ENCODE measurements at places on chromosomes 4 and X.

- no peak for DNase-seq
These were observed 19.5 kb upstream of the WDFY3 start for GRCh38 chr4:84985952-84986351.

DNA sequence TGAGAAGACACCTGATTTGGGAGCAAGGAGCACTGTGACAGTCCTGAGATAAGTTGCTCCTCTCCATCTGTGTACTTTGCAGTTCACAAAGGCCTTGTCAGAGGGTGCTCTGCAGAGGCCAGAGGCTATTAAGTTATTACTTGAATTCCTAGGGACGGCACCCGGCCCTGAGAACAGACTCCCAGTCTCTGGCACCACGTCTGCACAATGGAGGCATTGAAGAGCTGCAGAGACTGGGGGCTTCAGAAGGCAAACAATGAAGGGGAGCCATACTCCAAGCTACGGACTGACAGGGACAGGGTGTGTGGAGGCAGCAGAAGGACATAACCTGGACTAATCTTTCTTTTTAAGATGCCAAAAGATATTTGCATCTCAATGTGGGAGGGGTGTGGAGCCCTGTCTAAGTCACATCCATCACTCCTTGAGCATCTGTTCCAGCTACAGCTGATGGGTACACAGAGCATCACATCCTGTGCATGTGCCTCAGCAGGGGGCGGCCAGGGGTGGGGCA lies 11.5 kb downstream of the RASGEF1B start:
- DNase-seq = no peak

GRCh38 chr4:136864604-136865185 lies 667.6 kb downstream of the PCDH18 start:
- DNase-seq = peak; percentile 14

GRCh38 chr4:168150420-168151050 lies 58.2 kb downstream of the ANXA10 start:
- DNase-seq = no peak

DNA sequence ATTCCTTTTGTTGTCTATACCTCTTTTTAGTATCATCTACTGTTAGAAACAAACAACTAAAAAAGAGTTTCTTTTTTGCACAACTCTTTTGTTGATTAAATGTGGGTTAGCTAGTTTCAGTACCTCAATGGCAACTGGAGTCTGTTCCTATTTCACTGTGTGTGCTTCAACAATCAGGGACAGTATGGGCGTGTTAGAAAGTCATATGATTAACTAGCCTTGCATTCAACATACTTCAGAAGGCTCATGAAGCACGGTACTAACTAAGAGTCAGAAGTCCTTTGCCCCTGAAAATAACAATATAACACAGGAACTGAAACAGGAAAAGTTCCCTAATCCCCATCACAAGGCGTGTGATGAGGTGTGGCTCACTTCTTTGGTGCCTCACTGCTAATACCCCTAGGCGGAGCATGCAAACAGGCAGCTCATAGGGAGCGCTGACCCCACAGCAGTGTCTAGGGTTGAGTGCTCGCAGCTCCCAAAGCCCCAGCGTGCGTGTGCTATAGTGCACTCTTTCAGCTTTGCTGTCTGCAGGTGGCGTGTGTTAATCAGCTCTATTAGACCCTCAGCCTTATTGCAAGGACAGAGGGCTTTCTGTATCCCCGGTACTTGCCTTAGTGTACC lies 203.1 kb upstream of the NDST3 start:
- DNase-seq = no peak

- DNase-seq = no peak
These were observed 651 bp upstream of the SAP30 start for GRCh38 chr4:173370130-173370476.

DNA sequence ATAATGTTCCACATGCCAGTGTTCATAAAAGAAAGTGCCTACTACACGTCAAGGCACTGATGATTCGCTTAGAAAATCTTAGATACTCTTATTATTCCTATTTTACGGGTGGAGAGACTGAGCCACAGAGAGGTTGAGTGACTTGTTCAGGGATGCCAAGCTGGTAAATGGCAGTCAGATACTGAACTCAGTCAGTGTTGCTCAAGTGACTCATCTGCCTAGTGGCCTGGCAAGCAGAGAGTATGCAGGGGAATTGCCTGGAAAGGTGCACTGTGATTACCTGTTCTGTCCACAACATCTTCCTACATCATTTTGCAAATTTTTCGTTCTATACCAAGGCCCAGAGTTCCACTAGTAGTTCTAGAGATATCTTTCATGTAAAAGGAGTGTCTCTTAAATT lies 68.4 kb downstream of the RAPGEF2 start:
- no peak for DNase-seq

GRCh38 chrX:137313627-137314026 lies 252.3 kb upstream of the ZIC3 start:
- DNase-seq = no peak

DNA sequence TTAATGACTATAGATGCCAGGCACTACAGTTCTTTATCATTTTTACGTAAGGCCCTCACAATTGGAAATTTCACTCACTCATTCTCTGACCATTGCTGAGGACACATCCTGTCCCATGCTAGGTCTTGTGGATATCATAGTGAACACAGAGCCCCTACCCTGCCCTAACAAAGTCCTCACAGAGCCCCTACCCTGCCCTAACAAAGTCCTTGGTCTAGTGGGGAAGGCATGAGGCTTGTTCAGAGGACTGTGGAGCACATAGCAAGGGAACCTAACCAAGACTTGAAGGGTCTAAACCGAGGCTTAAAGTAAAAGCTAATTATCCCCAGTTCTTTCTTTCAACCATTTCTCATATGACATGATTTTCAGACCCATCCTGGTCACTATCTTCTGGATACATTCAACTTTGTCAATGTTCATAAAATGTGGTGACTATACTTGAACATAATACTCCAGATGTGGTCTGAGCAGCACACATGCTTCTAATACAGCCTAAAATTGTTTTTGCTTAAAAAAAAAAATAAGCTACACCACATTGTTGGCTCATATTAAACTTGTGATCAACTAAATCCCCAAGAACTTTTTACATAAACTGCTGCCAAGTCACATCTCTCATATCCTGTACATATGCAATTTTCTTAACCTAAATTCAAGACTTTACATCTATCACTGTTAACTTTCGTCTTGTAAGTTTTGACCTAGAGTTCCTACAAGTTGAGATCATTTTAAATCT lies 77.0 kb downstream of the GPC3 start:
- no peak for DNase-seq

GRCh38 chr4:176464748-176465147 lies 145.0 kb downstream of the SPCS3 start:
- no peak for DNase-seq

DNA sequence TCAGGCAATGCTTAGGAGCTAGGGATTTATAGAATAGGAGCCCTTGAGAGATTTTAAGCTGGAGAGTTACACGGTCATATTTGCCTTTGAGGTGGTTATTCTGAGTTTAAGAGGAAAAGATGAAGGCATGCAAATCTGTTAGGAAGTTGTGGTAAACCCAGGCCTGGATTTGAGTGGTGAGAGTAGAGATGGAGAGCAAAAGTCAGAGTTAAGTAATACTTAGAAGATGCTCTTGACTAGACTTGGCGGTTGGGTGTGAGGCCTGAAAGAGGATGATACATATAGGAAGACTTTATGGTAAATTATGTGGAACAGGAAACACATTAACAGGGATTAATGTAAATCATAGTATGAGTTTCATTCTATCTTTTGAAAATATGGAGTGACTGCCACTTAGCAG lies 136.0 kb upstream of the ARX start:
- no peak for DNase-seq

GRCh38 chrX:43756076-43756475 lies 100.0 kb downstream of the MAOA start:
- DNase-seq = no peak

DNA sequence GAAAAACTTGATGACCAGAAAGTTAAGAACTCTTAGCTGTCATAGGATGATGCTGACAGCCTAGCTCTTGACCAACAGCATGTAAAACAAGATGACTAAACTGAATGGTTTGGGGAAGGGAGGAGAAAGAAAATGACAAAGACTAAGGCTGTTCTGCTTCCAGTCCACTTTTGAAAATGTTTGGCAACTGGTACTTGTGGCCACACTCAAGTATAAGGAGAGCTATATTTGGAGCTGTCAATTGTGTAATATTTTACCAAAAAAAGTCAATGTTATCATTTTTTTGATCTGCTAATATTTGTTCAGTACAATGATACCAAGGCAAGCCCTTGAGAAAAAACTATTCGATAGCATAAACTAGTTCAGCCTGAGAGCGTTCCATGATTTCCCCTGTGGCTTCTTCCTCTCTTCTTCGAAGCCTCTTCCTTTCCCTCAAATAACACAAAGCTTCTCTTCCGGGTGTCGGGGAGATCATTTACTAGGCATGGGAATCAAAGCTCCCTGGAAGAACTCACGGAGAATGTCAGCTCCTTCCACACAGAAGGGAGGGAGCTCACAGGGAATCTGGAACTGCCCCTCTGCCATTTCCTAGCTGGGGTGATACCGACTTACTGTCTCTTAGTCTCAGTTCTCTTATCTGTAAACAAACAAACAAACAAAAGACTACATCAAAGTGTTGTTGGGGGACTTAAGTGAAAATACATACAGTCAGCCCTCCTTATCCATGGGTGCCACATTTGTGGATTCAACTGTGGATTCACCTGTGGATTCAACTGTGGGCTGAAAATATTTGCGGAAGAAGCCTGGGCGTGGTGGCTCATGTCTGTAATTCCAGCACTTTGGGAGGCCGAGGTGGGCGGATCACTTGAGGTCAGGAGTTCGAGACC lies 82.6 kb downstream of the SCD5 start:
- no peak for DNase-seq

- no peak for DNase-seq
These were observed 358.4 kb downstream of the PPP3CA start for GRCh38 chr4:100988876-100989275.

GRCh38 chr4:109608879-109609278 lies 48.8 kb downstream of the MCUB start:
- no peak for DNase-seq

- no peak for DNase-seq
These were observed 74.4 kb upstream of the RBMX start for GRCh38 chrX:136954930-136955329.

- no peak for DNase-seq
These were observed 78.1 kb upstream of the BOD1L1 start for GRCh38 chr4:13705521-13706041.

GRCh38 chrX:118698516-118699170 lies 28.8 kb upstream of the IL13RA1 start:
- DNase-seq = no peak

GRCh38 chrX:132561483-132561882 lies 72.6 kb upstream of the MBNL3 start:
- no peak for DNase-seq

GRCh38 chr4:126559961-126560360 lies 1072.8 kb upstream of the INTU start:
- no peak for DNase-seq

DNA sequence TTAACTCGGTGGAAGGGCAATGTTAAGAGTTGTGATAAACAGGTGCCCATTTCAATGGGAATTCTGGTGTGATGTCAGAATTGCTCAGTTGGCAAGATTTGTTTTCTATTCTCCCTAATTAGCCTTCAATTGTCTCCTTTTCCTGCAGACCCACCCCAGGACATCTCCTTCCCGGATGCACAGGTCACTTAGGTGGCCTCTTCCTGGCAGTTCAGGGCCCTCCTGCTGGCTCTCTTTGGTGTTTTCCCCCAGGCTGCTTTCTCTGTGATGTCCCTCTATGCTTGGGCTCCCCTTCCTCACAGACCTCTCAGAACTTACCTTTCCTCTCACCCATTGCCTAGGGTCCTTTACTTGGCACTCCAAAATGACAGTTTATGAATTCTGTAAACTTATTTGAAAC lies 126.3 kb downstream of the GPAT3 start:
- no peak for DNase-seq

DNA sequence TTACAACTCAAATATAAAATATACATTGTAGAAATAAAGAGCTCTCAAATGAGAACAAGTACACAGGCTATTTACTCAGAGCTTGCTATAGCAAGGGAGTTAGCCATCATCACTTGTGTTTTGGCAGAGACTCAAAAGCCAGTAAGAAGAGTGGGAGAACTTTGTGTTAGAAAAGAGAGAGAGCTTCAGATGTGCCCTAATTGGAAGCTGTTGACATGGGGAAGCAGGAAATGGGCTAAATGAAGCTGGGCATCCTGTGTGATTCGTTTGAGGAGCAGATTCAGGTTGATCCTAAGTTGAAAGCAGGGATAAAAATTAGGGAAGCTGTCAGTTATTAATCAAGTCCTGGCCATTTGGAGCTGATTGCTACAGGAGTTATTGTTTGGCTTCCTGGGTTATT lies 207.4 kb upstream of the MAOA start:
- DNase-seq = no peak

- DNase-seq = no peak
These were observed 91.2 kb downstream of the PLS3 start for GRCh38 chrX:115652221-115652620.

- DNase-seq = no peak
These were observed 193.8 kb downstream of the BCOR start for GRCh38 chrX:39903937-39904336.

DNA sequence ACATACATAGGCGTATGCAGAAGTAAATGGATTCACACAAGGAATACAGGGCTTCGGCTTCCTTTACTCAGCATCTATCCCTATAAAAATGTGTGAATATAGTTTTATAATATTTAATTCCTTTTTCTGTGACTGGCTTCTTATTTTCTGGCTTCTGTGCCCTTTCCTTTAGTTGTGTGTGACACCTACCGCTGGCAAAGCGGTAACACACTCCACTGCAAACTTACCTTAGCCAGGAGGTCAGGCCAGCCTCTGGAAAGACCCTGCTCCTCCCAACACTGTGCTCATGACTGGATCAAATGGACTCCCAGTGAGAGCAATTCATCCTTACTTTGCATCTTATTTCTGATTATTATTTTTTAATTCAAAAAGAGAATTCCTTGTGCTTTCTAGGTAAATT lies 244.2 kb downstream of the ANK2 start:
- no peak for DNase-seq

DNA sequence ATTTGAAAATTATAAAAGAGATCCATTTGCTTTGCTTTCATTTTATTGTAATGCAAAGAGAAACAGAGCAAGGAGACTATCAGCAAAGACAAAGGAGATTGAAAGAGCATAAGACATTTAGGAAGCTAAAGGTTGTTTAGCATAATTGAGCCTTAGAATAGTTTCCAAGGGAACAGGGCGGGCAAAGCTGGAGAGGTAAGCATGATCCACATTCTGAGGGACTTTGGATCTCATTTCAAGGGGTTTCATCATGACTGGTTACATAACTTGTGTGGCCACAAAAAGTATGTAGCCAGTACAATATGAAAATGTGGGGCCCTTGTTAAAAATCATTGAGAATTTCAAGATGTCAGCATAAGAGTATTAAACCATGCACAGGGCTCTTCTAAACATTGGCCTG lies 406.5 kb downstream of the RPA4 start:
- DNase-seq = no peak

- no peak for DNase-seq
These were observed 33.9 kb upstream of the AFAP1 start for GRCh38 chr4:7973545-7973981.

GRCh38 chrX:153379508-153379907 lies 21.6 kb downstream of the PNMA6E start:
- DNase-seq = no peak

- no peak for DNase-seq
These were observed 157.3 kb upstream of the RAPGEF2 start for GRCh38 chr4:158945529-158946108.
